Muscle of arm (tissue), 14 donors: ENCODE measurements at places on chromosomes 2 and 18.

DNA sequence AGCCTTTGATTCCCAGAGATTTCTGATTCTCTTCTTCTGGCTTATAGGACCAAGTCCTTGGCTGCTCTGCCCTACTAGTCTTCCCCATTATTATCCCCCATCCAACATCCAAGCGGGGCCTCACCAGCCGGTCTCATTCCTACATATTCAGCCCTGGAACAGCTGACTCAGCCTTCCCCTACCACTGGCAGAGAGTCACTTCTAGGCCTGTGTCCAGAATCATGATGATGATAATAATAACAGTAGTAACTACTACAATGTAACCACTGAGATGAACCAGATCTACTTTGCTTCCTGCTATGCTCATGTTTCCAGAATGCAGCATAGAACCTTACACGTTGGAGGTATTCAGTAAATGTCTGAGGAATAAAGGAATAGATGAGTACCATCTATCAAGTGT lies 295.2 kb downstream of the SRBD1 start:
- peak; percentile 72 for DNase-seq

DNA sequence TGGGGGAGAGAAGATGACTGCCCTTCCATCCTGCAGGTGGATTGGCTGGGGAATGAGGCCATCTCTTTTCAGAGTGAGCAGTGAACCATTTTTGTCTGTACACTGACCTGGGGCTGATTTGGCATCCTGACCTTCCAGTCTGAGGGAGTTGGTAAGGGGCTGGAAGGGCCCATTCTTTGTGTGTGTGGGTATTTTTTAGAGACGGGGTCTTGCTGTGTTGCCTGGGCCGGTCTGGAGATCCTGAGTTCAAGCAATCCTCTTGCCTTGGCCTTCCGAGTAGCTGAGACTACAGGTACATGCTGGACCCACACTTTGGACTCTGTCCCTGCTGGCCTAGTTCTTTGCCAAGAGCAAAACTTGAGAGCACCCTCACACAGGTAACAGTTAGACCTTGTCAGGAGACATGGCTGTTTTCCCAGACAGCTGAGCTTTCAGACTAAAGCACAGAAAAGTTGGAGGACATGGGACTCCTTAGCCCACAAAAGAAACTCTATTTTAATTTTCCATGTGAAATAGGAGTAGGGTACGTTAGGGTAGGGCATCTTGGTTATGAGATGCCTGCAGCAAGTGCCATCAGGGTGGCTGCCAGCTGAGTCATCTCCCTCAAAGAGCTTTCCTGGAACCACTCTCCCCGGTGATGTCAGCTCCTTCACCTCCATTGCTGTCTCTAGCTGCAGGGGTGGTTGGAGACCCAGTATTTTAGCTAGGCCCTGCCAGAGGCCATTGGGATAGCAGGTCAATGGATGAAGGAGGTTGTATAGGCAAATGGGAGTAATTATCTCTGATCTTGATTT lies 60.7 kb downstream of the DGKD start:
- DNase-seq: no peak

DNA sequence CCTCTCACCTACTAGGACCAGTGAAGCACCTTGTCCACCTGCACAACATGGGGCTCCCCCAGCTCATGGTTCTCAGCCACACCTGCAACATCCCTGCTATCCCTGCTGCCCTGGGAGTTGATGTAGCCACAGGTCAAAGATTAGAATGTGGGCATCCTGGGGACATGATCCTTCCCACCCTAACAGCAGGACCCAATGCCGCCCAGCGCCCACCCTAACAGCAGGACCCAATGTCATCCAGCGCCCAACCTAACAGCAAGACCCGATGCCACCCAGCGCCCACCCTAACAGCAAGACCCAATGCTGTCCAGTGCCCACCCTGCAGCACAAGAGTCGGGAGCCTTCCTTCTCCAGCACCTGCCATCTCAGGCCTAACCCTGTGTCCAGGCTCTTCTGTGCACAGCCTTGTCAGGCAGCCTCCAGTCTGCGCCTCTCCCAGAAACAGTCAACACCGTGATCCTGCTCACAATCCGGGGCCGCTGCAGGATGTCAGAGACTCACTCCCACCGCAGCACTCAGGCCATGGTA lies 237.3 kb upstream of the SALL3 start:
- DNase-seq: no peak

- peak; percentile 21 for DNase-seq
These were observed 929.2 kb upstream of the SOX11 start for GRCh38 chr2:4762951-4763376.

DNA sequence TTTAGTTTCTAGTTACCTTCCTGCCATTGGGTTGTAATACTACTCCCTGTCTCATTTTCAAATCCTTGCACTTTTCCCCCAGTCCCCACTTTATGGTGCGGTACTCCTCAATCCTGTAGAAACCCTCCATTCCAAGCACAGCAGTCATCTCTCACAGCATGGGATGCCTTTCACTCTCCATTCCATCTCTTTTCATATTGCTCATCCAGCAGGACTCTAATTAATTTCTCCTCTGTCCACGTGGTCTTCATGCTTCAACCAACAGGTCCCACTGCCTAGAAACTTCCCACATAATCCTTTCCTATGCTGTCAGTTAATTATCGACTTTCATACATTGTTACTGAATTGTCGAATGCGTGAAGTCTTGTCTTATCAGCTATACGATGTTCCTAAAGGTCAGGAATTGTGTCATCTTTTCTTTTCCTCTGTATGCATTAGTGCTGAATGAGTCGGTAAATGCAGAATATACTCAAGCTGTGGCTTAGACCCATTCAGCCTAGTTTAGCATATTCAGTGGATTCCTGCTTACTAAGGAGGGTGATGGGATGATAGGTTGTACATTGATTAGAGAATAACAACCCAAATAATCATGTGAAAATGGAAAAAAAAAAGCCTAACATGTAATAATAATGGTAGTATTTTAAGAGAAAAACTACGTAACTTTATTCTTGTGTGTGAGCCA lies 89.7 kb downstream of the CRIM1 start:
- no peak for DNase-seq

DNA sequence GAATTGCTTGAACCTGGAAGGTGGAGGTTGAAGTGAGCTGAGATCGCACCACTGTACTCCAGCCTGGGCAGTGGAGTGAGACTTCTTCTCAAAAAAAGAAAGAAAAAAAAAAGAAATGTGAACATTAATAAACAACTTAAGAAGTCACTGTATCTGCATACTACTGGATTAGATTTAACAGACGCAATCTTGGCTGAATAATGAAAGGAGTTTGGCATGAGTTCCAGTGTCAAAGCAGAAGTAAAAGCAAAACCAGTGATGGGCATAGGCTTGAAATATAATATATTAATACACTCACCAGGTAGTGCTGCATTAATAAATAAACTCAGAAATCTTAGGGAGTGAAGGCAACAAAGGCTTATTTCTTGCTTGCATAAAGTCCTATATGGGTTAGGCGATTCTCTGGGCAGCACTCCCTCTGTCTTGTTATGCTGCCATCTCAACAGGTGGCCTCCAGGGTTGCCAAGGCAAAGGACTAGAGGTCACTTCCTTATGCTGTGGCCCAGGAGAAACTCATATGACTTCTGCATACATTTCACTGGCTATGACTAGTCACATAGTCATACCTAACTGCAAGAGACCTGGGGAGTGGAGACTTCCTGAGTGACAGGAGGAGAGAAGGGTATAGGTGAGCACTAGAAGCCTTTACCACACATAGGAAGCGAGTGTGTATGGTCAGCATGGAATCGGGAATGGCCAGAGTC lies 296.2 kb upstream of the SPRED2 start:
- DNase-seq: no peak

- no peak for DNase-seq
These were observed 34.8 kb downstream of the LBH start for GRCh38 chr2:30266051-30266621.

DNA sequence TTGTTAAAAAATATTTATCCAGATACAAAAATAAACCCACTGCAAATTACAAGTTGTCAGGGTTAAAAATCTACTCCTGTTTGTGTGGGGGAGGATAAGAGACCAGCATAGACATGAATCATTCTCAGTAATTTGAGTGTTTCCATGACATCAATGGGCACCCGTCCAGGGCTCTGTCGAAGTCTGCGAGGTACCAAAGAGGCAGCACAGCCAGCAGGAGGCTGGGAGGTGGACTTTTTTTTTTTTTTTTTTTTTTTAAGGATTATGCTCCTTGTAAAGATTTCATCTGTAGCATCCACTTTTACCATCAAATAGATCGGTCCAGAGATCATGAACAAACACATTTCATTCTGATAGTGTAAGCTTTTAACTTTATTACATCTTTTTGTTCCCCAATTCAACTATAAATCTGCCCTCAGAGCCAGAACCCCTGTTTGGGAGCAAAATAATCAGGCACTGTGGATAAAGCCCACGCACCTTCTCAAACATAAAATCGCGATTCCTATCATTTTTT lies 182.0 kb downstream of the TCF4 start:
- DNase-seq: peak; percentile 90
